ENCODE measurements at places on chromosomes 7 and 10.
A peak's percentile ranks its signal among the peaks of the same experiment; 100 is the strongest.

- DNase-seq, result no peak
These were observed 137.2 kb upstream of the EFCAB10 start for GRCh38 chr7:105718511-105718925.

DNA sequence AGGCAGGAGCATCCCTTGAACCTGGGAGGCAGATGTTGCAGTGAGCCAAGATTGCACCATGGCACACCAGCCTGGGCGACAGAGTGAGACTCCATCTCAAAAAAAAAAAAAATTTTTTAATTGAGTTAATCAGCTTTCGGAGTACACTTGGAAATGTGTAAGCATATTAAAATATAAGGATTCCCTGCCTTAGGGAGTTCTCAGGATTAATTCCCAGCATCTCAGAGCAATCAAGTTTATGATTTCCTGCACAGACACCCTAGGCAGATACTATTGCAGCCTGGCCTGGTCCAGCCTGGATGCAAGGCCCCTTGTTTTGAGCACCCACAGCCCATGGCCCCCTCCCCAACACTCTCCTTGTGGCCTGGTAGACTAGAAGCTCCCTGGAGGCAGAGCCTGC is 39.8 kb downstream of the GFRA1 start:
- no peak for DNase-seq

DNA sequence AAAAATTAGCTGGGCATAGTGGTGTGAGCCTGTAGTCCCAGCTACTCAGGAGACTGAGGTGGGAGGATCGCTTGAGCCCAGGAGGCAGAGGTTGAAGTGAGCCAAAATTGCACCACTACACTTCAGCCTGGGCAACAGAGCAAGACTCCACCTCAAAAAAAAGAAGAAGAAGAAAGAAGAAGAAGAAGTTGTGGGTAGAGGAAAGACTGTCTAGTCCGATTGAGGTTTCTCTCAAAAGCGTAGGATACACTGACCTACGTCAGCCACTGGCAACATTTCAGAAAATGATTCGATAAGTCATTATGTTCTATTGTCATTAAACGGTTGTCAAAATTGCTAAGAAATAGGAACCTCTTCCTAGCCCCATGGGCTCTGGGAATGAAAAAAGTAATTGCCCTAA is 22.3 kb upstream of the RHBDD2 start:
- no peak for DNase-seq

DNA sequence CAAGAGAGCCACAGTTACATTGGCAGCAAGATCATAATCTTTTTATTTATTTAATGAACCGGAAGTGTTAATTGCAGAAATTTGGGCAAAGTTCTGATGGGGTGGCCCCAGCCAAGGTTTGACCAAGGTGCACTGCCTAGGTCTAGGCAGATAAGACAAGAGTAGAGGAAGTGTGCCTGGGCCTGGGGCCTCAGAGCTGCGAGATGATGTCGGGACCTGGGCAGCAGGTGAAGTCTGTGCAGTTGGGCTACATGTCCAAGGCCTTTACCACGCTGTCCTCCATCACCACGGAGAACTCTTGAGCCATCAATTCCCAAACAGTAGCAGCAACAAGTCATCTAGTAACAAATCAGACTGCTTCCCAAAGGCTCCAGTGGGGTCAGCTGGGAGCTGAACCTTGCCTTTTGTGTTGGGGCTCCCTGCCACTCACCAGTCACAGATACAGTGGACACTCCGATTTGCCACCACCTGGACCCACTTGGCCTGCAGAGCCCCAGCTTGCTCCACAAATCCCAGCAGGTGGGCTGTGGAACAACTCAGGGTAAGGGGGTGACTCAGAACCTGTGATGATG is 52.5 kb upstream of the COMTD1 start:
- DNase-seq, result no peak

DNA sequence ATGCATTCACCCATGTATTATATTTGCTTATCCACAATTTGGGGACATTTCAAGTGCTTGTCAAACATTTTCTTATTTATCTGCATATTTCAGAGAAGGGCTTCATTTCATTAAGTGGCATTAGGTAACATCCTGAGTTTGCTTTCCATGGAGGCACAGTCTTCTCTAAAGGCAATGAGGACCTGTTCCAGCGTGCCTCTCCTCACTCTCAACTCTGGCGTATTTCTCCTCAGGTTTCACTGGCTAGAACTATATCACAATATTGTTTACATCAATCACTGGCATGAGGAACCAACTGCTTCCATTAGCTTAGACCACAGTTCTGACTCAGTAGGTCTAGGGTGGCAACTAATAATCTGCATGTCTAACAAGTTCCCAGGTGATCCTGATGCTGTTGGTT is 177.2 kb downstream of the TAX1BP1 start:
- DNase-seq, result peak; percentile 22

DNA sequence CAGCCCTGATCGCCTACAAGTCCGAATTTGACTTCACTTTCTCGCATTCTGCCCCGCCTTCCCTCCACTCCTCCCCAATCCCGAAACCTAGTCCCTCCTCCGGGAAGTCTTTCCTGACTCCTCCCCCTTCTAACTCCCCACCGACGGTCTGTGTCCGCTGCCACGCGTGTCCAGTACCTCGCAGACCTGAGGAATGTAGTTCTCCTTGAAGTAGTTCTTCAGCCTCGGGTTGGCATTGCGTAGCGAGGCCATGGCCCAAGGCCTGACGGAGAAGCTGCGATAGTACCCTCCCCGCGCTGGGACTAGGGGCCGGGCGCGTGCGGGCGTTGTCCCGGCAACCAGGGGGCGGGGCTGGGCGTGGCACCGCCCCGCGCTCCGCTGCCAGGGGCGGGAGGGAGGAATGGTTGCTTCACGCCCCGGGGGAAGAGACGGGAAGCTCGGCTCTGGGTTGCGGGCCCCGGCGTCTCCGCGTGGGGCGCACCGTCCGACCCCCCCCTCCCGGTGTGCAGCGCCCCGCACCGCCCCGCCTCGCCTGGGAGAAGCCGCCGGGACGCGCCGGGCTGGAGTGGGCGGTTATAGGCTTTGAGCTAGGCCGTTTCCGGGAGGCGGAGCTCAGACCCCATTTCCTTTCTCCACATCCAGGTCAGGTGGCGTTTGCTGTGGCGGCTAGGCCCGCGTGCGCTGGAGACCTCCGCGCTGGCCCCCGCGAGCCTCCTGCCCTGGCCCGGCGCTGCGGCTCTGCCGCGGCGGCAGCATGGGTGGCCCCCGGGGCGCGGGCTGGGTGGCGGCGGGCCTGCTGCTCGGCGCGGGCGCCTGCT is at the start of the genes ARMC10 and FBXL13:
Gene ARMC10 (plus strand): TSS at position 622 of the 818 bp plus-strand sequence. CDS start 133 bp downstream, at position 755.
Gene FBXL13 (minus strand): TSS at position 278 of the 818 bp plus-strand sequence.
- peak; percentile 72 for DNase-seq

- DNase-seq, result no peak
These were observed 339.8 kb downstream of the PARD3 start for GRCh38 chr10:34475274-34475646.

DNA sequence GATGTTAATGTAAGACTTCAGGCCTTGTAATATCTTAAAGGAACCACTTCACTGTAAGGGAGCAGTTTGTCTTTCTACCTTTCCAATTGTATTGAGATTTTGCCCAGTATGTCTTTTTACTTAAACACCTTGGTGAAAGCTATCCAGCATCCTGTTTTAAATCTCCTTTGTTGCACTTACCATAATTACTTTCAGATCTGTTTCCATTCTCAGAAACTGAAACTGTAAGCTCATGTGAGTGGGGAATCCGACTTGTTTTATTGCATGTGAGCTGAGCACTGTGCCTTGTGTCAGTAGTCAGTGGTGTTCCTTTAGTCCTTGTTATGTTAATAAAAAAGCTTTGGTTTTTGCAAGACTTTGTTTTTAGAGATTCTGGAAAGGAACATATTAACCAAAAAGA is 42.2 kb downstream of the BMPR1A start:
- DNase-seq, result no peak

DNA sequence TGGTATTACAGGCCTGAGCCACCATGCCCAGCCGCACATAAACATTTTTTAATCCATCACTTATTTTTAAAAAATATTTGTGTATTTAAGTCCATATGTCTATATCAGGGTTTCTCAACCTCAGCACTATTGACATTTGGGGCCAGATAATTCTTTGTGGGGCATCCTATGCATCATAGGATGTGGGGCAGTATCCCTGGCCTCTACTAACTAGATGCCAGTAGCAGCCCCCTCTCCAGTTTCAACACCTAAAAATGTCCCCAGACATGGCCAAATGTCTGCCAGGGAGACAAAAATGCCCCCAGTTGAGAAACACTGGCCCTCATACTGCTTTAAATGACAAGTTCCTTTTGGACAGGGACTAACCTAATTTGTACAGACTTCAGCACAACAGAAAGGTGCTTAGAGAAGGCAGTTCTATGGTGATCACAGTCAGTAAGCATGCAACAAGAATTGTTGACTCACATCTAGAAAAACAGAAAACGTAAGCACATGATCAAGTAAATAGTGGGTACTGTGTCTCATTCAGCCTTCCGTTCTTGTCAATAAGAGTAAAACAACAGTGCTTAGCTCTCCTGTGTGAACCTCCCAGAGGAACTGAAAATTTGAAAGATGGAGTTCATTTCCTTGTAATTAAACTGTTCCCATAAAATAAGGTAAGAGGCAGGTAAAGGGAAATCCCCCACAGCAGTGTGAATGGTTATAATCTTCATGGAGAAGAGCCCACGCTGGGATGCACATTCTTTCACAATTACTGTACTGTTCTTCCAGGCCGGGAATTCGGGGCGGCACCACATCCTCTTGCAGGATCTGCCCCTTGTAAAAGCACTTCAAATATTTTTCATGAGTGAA is 17.3 kb upstream of the ADRB1 start:
- no peak for DNase-seq

GRCh38 chr7:89775459-89775858 is 378.8 kb upstream of the STEAP1 start:
- no peak for DNase-seq

GRCh38 chr7:48671656-48672055 is 252.7 kb upstream of the CDC14C start:
- no peak for DNase-seq

DNA sequence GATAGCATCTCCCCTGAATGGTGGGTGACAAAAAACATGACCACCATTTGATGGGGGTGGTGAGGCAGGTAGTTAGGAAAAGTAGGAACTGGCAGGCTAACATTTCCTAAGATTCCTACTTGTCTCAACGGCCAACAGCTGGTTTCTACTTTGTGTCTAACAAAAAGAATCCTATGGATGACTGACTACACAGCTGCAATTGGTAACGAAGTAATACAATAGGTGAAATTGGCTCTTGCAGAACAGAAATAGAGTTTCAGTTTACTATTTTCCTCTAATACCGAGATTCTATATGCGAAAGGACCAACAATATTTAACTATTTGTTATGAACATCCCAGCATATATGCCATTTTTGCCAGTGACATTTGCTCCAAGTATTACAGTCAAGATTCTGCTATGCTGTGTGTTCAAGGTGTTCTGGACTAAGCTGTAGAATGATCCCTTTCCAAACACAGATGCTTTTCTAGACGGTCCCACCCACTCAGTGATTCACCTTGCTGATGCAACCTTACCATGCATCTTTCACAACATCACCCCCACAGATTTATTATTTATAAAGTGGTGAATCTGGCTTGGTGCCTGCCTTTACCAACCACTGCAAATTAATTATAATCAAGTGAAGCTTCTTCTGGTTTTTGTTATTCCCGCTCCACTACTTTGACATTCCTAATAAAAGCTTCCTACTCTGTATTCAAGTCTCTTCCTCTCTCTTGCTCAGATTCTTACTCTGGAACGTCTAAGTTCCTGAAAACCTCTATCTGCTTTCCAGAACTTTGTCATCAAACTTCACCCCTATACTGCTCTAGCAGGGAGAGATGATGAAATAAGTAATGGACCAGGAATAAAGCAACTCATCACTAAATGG is 16.8 kb downstream of the BBIP1 start:
- DNase-seq, result no peak

DNA sequence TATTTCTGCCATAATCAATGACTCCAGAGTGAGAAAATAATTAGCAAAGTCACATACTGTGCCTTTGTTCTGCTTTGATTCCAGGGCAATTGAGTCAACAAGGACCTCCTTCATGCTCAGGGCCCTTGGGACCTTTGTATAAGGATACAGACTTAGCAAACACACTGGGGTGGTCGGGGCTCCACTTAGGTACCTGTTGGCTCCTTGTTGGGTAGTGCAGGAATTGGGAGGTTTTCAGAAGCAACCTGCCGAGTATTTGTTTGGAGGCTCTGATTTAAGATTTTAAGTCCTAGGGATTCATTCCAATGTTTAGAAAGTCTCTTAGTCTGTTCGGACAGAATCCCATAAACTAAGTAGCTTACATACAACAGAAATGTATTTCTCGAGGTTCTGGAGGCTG is 3.0 kb downstream of the ADCK2 start:
- DNase-seq, result no peak

- DNase-seq, result no peak
These were observed 88.3 kb upstream of the CYP26C1 start for GRCh38 chr10:92972066-92972870.

GRCh38 chr7:70676243-70676642 is 455.7 kb upstream of the GALNT17 start:
- no peak for DNase-seq

DNA sequence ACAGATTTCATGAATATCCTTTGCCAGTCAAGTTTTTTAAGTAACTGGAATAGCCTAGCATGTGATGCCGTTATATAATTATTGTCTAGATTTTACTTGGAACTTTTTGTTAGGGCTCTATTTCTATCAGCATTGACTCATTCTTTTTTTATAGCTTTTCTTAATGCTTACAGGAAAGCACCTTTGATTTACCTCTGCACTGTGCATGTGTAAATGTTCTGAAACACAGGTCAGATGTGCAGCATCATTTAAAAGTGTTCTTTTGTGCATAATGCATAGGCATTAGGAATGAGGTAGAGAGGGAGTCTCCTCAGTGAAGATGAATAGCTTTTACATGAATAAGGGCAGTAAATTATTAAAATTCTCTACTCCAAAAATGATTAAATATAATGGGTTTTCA is 669.3 kb upstream of the MBL2 start:
- DNase-seq, result no peak

GRCh38 chr7:37706804-37707203 is 23.2 kb downstream of the GPR141 start:
- DNase-seq, result no peak

DNA sequence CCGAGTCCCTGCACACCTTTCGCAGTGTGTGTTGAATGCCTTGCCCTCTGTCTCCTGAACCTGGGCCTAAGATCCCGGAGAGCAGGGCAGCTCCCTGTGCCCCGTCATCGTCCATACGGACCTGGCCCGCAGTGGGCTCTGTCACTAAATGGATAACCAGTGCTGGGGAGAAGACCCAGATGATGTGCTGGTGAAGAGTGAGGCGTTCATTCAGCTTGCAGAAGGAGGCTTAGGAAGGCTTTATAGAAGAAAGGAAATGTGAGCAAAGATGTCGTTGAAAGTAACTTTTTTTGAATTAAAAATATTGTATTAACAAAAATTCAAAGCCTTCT is 34.4 kb downstream of the PFKFB3 start:
- DNase-seq, result no peak
